ENCODE measurements at places on chromosomes 3 and 15. TPM values are rescaled to one million over a fixed set of nuclear protein-coding genes. Genes with fewer than 3 reads are reported as not detected.

The FAM107A gene
- 27.6 TPM for total RNA-seq

The RBP2 gene
- total RNA-seq = not detected

The STAC gene
- 1.7 TPM for total RNA-seq

The C3orf85 gene
- not detected for total RNA-seq

The CLDN18 gene
- total RNA-seq = not detected

The KCNMB3 gene
- total RNA-seq = 0.59 TPM

The DOCK3 gene
- total RNA-seq = 3.1 TPM

The LRRN1 gene
- total RNA-seq = 6.8 TPM

The FAM227B gene
- 8.4 TPM for total RNA-seq

The ADGRG7 gene
- 0.58 TPM for total RNA-seq

The OXTR gene
- not detected for total RNA-seq

The ADPRH gene
- total RNA-seq = 15.3 TPM

The C2CD4A gene
- not detected for total RNA-seq

The IQCH gene
- 0.07 TPM for total RNA-seq

The ARHGEF26 gene
- 1.4 TPM for total RNA-seq

The CCR8 gene
- total RNA-seq = not detected

The CPLX3 gene
- total RNA-seq = not detected

The SCN11A gene
- total RNA-seq = 0.04 TPM

The FMN1 gene
- 6.6 TPM for total RNA-seq

The CX3CR1 gene
- 0.49 TPM for total RNA-seq

The IL17RE gene
- 0.20 TPM for total RNA-seq

The OGG1 gene
- total RNA-seq = 4.1 TPM

The B4GALT4 gene
- total RNA-seq = 5.7 TPM

All from gastrocnemius medialis (tissue), 4 donors.